Suppressor macrophage treated with lipopolysaccharide for 4 hours (primary cell): ENCODE measurements at places on chromosomes 4 and X.

DNA sequence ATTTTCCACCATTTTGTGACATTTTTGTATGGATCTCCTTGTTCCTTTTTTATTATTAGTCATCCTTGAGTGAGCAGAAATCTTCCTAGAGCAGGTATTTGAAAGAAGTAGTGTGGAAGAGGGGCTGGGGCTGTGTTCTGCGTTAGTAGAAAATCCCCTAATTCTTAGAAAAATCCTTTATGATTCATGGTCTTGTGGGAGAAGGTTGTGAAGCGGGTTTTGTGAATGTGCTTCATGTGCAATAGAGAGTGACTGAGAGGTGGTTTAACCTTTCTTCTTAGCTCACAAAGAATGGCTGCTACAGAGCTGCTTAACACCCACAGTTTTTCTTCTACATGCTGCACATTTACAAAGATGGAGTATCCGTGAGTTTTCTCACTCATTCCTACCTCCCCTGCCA is 220.5 kb downstream of the IDS start:
- DNase-seq, result no peak

DNA sequence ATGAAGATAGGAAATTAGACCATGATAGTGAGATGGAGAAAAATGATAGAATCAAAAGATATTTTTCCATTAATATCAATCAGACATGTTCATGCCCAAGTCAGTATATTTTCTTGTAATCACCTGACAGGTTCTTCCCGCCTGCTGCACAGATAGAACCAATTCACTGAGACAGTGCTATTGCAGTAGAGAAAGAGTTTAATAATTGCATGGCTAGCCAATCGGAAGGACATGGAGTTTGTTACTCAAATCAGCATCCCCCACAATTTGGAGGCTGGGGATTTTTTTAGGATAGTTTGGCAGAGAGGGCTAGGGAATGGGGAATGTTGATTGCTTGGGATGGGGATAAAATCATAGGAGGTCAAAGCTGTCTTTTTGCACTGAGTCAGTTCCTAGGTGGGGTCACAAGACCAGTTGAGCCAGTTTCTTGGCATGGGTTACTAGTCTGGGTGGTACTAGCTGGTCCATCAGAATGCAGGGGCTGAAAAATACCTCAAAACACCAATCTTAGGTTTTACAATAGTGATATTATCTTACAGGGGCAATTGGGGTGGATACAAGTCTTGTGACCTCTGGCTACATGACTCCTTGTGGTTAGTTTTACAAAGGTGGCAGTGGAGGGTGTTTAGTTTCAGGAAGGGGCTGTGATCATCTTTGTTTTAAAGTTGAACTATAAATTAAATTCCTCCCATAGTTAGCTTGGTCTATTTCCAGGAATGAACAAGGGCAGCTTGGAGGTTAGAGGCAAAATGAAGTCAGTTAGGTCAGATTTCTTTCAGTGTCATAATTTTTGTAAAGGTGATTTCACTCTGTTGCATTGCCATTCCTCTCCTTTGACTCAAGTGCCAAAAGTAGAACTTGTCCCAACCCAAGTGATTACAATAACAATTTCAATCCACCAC is 100.3 kb upstream of the PDE5A start:
- no peak for DNase-seq

DNA sequence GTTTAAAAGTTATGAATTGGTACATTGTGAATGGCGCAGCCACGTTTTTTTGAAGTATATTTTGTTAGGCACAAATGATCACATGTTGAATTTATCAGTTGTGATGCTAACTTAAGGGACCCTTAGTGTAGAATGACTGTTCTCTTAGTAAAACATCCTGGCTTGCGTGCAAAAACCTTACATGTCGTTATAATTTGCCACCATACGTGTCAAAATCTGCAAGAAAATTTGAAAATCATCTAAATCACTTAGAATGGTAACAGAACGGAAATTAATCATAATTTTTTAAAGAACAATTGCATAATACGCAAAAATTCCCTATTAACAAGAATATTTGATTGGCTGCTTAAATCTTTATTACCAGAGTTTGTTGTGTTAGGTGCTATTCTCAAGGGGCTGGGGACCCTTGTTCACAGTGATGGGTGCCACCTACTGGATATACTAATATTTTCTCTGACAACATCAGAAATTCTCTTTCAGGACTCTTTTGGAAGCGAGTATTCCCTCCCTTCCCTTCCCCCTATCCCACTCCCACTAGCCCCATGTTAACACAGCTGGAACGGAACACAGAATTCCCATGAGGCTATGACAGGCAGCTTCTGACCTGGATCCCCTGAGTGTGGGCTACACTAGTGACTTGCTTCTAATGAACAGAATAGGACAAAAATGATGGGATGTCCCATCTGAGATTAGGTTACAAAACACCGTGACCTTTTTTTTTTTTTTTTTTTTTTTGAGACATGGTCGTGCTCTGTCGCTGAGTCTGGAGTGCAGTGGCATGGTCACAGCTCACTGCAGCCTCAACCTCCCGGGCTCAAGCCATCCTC is 71.8 kb downstream of the SUPT20HL2 start:
- no peak for DNase-seq

DNA sequence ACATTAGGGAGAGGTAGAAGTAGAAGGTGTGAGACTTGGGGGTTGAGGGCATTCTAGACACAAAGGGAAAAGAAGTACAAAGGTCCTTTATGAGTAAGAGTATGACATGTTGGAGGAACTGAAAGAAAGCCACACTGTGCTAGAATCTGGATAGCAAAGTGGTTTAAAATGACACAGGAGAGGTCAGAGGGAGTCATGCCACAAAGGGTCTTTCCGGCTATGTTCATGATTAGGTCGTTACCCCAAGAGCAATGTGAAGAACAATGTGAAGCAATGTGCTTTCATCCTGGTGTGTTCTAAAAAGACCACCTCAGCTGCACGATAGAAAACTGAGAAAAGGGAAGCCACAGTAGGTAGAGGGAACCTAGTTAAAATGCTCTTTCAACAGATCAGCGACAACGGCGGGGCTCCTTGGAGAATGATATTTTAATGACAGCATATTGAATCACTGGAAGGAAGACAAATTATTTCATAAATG is 29.2 kb downstream of the SMIM14 start:
- peak; percentile 76 for DNase-seq

DNA sequence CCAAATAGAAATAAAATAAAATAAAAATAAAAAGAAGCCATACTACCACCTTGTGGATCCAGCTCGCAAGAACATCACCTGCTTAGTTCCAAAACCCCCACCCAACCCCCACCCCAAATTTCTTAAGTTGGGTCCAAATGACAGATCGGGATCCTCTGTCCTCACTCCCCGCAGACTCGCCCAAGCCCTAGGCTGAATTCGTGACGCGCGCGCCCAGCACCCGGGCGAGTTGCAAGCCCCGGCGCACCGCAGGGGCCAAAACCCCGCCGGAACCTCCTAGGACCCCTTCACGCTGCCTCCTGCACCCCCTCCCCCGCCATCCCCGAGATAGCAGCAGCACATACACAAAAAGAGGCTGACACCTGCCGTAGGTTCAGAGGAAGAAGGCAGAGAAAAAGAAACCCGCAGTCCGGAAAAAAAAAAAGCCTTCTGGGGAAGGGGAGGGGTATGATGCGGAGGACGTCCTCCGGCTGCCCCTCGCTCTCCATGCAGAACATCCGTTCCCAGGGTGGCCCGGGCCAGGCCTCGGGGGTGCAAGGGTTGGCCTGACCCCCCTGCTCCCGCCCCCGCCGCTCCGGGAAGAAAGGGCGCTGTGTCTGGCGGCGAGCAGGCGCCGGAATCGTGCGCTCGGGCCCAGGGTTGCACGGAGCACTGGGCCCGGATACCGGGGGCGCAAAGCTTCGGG is 2.6 kb downstream of the NLGN4X start:
- no peak for DNase-seq

DNA sequence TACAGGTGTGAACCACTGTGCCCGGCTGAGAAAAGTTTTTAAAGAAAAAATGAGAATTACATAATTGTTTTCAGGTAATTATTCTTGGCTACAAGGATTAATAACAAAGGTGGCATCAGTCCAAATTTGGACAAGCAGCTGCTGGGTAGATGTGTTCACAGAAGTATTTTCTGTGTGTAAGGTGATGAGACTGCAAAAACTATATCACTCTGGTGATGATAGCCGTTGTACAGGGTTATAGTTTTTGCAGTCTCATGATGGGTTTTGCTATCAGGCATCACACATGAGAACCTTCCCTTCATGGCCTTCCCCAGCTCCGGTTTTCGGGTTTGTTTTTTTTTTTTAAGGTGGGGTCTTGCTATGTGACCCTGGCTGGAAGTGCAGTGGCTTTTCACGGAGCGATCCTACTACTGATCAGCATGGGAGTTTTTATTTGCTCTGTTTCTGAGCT is 5.1 kb upstream of the SLC10A3 start:
- DNase-seq, result no peak

GRCh38 chr4:117889978-117890377 is 144.3 kb upstream of the NDST3 start:
- DNase-seq, result no peak

DNA sequence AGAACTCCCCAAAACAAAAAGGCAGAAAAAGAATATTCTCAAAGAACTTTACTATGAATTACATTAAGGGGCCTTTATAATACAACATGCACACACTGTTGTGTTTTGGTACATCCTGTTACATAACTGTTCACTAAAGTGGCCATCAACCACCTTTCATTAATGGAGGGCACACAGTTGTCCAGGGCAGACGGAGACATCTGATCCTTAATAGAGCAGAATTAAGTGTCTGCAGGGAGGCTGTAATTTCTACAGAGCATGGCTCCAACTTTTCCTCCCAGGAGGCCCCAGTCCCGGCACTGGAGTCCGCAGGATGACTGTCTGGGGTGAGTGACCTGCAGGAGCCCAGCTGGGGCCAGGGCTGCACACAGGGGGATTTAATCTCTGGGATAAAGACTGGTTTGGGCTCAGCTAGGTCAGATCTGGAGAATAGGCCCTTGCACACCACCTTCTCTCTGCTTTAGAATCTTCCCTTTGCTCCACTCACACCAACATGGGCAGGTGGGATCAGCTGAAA is 233.4 kb downstream of the MAML3 start:
- no peak for DNase-seq

DNA sequence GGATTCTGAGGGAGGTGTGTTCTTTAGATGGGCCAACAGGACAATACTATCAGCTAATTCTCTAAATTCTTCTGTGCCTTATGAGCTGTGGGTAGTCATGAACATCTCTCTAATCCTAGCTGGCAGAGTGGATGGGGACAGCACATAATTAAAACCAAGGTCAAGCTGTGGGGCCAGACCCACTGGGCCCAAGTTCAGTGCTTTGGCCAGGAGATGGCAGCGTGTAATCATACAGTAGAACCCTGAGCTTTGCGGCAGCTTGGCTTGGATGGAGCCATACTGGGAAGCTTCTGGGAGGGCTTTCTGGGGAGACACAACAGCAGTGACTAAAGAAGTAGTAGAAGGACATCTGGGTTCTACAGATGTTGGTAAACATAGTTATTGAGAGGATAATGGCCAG is 140.3 kb upstream of the CXCL13 start:
- peak; percentile 67 for DNase-seq

- peak; percentile 70 for DNase-seq
Measured at GRCh38 chr4:73573794-73574528, 46.3 kb downstream of the RASSF6 start.

- DNase-seq, result no peak
Measured at GRCh38 chr4:160894809-160895208, 1269.0 kb downstream of the FSTL5 start.

DNA sequence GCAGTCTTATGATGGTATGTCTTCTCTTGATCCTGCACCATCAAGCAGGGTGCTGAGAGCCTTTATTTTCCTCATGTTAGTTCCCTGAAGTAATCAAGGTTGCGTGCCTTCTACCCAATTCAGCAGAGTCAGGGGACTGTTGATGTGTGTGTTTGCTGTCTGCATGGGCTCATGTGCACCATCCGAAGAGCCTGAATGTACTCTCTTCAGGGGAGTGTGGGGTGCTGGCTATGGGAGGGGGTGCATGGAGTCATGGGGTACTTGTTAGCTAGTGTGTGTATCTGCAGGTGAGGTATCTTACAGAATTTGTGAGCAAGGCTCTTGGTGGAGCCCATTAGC is 154.3 kb upstream of the ANXA3 start:
- DNase-seq, result no peak

DNA sequence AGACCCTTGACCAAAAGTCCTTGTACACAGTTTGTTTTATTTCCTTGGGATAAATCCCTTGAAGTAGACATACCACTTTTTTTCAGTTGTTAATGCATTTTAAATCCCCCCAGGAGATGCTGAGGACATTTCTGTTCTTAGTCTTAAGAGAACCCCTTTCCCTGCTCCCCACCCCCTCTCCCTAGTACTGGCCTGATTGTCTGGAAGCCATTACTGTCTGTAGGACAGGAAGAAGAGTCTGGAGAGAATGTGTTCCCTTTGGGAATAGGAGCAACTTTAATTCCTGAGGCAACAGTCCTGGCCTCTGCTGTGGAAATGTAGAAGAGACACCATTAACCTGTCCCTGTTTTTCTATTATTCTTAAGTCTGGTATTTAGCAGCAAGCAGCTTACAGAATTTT is 52.3 kb upstream of the TMEM131L start:
- no peak for DNase-seq

DNA sequence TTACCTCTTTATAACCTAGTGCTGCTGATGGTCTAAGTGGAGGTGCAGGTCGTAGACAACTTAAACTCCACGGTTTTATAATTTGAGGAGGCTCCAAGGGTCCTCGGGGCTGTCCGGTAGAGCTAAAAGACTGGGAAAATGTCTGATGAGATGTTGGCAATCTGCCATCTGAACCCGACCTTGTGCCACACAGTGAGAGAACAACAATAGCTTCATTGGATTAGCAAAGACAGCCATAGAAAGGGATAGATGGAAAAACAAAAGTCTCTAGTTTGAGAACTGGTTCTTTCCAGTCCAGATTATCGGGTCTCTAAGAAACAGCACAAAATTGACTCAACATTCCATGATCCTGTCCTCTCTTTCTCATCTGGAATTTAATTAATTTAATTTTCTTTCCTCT is 31.6 kb downstream of the CD40LG start:
- DNase-seq, result no peak

GRCh38 chrX:10414862-10415261 is 205.5 kb downstream of the MID1 start:
- DNase-seq, result no peak

GRCh38 chr4:59553721-59554091 is 1646.4 kb upstream of the ADGRL3 start:
- peak; percentile 30 for DNase-seq

DNA sequence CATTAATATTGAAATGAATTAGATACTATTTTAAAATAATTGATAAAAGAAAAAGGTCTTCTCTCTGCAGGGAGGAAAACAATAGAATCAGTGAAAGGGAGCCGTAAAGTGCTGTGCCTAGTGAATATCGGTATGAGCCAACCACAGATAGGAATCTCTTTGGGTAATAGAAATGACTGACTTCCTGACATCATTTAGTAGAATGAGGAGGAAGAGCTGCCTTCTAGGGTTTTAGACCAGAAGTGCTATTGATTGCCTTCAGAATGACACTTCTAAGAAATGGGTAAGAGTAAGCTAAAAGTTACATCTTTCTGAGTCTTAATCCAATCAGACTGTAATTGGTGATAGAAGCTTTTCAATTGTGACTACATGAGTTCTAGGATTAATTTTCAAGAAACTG is 134.0 kb upstream of the MAP9 start:
- no peak for DNase-seq

GRCh38 chr4:106273831-106274230 is 42.2 kb downstream of the TBCK start:
- DNase-seq, result no peak
